ENCODE measurements at places on chromosomes 2 and 18.

- no peak for DNase-seq
Measured at GRCh38 chr2:26521054-26521912, 43.4 kb upstream of the OTOF start.

DNA sequence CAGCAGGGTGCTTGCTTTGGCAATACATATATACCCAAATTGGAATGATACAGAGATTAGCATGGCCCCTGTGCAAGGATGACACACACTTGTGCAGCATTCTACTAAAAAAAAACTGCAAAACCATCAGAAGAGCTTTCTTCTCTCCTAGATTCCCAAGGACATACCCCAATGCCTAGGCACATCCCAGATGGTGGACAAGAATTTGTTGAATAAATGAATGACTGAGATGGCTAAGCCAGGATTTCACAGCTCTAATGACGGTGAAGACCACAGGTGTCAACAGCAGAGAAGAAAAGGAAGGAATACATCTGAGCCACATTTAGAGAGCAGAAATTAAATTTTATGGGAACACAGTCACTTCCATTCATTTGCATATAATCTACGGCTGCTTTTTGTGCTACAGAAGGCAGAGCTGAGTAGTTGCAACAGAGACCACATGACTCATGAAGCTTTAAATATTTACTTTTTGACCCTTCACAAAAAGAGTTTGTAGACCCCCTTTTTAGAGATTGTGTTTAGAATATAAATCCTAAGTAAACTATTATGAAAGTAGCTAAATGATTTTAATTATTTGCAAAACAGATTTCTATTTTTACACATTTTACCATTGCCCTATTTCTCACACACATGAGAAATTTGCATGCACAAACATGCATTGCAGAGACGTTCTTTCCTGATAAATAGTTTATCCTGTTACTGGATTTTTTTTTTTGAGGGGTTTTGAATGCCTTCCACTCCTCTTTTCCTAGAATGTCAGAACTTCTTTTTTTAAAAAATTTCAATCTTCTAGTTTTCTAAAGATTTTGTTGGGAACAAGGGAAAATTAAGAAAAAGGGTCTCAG lies 119.0 kb downstream of the PMAIP1 start:
- DNase-seq, result no peak

- DNase-seq, result no peak
Measured at GRCh38 chr2:45303417-45304202, 294.4 kb upstream of the SIX2 start.

DNA sequence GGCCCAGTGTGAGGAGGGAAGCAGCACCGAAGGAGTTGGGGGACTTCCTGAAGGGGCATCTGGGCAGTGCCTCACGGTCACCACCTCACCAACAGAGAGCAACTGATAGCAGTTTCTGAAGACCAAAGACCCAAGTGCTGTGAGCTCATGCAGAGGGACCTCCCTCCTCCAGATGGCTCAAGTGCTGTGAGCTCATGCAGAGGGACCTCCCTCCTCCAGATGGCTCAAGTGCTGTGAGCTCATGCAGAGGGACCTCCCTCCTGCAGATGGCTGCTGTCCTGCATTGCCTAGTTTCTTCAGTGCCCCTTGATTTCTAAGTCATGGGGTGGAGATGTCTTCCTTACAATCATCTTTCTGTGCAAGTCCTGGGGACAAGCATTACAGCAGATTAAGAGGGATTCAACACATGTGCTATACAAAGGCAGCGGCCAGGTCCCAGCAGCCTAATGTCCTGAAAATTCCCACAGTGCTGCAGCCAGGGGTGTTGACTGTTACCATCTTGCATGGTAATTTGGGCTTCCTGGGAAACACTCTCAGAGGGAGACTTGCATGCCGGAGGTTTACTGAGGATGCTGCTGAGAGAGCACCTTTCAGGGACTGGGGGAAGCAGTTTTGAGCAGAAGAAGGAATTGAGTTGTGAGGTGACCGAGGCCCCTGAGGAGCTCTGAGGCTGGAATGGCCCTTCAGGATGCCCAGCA lies 409.3 kb downstream of the GALR1 start:
- no peak for DNase-seq

DNA sequence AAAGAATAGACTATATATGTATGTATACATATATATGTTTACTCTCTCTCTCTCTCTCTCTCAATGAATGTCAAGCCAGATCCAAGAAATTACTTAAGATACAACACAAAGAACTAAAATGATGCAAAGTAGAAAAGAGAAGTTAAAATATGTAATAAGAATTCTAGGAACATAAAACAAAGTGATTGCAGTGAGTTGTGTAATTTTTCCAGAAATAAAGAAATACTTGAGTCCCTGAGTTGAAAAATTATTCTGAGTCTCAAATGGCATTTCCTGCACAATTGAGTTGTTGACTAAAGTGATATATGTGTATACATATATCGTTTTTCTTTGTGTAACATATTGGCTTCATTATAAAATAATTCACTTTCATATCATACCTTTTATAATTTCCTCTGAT lies 262.4 kb downstream of the INSIG2 start:
- DNase-seq, result no peak

DNA sequence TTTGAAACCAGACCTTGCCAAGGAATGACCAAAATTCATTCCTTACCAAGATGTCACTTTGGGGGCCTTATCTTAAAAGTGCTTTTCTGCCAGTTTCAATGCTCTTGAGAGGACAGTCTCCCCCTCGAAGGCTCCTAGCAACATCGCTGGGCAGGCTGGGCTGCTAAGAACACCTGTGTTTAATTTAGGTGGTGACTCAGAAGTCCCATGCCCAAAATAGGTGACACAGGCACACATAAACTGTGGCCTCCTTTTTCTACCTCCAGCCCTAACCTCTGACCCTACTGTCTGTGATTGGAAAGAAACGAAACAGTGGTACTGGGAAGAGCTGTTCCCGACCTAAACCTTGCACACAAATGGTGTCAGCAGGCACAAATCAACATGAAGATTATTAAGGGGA lies 28.7 kb upstream of the ROCK2 start:
- DNase-seq, result no peak

DNA sequence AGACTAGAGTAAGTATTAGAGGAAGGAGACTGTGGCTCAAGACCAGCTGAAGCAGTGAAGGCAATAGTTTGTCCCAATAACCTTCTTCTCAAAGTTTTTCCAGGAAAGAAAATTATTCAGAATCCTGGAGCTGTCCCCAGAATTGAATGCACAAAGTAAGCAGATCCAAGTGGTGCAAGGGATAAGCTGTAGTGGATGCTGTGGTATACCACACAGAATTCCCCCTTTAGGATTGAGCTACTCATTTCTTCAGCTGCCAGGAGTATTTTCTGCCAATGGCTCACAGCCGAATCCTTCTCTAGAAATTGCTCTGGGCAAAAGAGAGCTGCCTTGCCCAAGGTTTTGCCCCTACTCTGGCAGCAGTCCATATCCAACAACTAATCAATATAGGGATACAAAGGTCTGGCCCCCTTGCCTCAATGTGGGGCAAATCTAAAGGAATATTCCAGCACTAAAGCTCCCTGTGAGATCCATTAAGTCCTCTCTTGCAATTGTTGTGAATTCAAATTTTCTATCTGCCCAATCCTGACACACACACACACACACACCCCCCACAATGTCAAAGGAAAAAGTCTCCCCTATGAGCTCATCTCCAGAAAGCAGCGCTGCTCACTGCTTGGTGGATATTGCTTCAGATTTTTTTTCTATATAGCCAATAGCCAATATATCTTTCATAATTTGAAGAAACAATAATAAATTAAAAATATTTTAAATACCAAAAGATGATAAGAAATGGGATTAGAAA lies 18.4 kb upstream of the TCF7L1 start:
- DNase-seq, result no peak

DNA sequence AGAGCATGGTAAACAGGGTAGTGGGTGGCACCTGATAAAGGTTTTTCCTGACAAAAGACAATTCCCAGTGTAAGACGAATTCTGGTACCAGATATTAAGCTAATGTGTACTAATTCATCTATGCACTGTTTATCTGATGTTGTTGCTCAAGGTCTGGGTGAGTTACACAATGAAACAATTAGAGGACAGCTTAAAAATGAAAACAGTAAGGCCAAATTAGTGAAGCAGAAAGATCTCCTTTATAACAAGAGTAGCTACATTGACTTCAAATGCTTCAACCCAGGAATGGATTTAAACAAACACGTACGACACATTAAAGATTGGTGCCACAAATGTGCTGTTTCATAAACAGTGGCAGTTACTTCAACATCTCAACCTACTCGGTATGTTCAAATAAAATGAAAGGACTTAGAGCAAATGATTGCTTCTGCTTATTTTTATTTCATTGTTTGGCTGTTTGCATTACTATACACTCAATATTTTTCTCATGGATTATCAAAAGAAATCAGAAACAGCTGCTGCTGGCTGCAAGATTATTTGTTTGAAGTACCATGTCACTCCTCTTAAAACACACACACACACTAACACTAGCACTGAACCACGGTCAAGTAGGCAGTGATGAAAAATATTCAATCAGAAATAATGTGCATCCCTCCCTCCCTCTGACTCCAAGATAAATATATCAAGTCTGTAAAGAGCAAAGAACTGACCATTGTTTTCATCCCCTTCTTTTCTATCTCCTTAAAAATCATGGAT lies 94.4 kb upstream of the RND3 start:
- no peak for DNase-seq

DNA sequence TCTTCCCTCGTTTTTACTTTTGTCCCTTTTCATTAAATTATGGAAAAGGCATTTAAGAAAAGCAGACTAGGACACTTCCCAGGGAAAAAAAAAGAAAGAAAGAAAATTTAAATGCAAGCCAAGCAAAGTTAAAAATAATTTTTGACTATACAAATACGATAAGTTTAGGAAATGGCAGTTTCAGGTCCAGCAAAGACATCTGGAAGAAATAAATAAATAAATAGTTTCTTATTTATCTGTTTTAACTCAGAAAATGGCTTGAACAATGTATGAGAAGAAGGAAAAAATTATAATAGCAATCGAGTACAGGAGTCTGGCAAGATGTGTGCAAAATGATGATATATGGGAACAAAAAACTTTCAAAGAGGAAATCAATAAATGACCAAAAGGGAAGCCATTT lies 114.6 kb upstream of the NCKAP5 start:
- no peak for DNase-seq

DNA sequence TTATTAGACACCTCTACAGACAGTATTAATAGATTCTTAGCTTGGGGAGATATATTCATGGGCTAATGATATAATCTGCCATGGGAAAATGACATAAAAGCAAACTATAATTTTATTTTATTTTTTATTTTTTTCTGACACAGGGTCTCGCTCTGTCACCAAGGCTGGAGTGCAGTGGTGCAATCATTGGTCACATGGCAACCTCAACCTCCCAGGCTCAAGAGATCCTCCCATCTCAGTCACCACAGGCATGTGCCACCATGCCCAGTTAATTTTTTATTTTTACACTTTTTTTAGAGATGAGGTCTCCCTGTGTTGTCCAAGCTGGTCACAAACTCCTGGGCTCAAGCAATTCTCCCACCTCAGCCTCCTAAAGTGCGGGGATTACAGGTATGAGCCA lies 39.3 kb downstream of the RTN4 start:
- no peak for DNase-seq

DNA sequence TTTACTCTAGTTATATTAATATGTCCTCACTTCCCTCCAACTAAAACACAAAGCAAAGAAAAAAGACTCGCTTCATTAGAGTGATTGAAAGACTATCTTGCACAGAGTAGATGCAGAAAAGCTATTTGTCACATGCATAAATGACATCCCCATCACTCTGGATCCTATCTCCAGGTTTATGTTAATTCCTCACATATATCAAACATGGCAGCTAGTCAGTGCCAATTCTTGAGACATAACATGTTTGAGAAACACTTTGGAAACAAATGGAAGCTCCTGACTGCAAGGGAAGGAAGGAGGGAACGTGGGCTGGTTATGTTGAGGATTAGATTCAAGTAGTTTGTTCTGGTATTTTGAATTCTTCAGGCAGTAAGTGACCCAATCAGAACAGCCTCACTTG lies 89.8 kb upstream of the BCL2L11 start:
- DNase-seq, result no peak

DNA sequence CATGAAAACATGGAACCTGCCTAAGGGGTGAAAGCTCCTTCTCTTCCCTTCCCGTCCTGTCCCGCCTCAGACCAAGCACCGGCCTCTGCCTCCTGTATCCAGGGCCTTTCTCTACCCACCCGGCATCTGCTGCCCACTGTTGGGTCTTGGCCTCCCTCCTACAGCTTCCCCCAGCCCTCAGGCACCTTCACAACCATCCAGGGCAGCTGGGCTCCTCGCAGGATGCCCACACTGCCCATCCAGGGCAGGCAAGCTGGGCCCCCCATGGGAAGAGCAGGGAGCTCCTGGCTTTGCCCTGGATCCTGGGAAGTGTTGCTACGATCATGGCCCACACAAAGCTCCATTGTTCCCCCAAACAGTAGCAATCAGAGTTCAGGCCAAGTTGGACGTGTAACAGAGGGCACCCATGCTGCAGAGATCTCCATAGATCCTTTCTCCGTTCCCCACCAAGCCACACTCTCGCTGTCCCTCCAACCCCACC lies 206.6 kb downstream of the NDUFA10 start:
- DNase-seq, result no peak

GRCh38 chr2:240360645-240361475 lies 74.6 kb upstream of the GPC1 start:
- DNase-seq, result no peak

DNA sequence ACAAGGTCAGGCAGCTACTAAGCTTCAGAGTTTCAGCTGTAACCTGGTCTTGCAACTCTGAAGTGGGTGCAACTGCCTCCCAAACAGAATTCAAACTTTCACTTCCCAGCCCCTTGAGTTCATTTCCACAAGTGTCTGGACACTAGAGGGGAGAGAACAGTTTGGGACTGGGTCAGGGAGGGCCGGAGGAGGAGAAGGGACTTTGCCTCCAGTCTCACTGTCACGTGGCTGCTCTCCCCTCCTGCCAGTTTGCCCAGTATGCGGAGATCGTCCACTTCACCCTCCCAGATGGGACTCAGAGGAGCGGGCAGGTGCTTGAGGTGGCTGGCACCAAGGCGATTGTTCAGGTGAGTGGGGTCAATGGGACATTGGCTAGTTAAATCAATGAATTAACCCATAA lies 20.6 kb upstream of the ANKRD53 start:
- no peak for DNase-seq

GRCh38 chr2:237731663-237732062 lies 66.9 kb upstream of the RBM44 start:
- DNase-seq, result no peak

GRCh38 chr2:11155381-11156035 lies at the start of gene SLC66A3:
TSS of gene SLC66A3 (plus strand) at chr2:11155467. CDS start at chr2:11155547, 80 bp downstream.
- peak; percentile 72 for DNase-seq

GRCh38 chr2:3125761-3126130 lies 251.9 kb downstream of the EIPR1 start:
- no peak for DNase-seq

GRCh38 chr18:8065284-8065683 lies 498.2 kb downstream of the PTPRM start:
- no peak for DNase-seq

DNA sequence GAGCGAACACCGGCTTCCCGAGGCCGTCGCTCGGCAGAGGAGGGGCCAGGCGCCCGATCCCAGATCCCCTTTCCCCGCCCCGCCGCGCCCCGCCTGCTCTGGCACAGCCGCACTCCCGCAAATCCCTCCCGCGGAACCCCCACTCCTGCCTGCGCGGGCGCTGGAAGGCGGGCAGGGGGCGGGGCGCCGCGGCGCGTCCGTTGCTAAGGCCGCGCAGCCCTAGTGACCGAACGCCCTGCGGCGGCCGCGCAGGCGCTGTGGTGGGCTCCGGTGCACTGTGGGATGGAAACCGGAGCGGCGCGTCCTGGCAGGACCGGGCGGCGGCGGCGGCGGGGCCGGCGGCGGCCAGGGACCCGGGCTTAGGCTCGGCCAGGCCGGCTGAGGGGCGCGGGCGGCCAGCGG lies at the start of gene TRAF3IP1:
Gene TRAF3IP1 (plus strand): TSS at position 273 of the 402 bp plus-strand sequence. CDS start 145 bp downstream, outside the sequence.
- peak; percentile 81 for DNase-seq
